ENCODE measurements at places on chromosomes 7 and 10. TPM values are rescaled to one million over a fixed set of nuclear protein-coding genes. Genes with fewer than 3 reads are reported as not detected.

- DNase-seq = no peak
Measured at GRCh38 chr7:155594163-155594732, 47.9 kb upstream of the CNPY1 start.

DNA sequence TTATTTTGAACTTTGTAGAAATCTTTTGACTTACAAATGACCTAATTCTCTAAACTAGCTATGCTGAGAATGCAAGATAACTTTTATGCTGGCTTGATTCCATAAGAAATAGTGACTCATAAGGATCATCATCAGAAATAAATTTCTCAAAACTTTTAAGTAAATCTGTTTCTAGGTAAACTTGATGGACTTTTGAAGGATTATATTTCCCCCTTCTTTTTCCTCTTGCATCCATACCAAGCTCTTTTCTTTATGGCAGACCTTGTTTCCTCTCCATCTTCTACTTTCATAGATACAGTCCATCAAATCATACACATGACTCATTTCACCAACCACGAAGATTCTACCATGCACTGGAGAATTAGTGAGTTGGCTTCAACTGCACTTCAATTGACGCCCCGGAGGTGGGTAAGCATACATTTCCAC is 336.3 kb downstream of the KCNMA1 start:
- peak; percentile 79 for DNase-seq

- peak; percentile 28 for DNase-seq
Measured at GRCh38 chr7:121187676-121188075, 141.1 kb upstream of the WNT16 start.

DNA sequence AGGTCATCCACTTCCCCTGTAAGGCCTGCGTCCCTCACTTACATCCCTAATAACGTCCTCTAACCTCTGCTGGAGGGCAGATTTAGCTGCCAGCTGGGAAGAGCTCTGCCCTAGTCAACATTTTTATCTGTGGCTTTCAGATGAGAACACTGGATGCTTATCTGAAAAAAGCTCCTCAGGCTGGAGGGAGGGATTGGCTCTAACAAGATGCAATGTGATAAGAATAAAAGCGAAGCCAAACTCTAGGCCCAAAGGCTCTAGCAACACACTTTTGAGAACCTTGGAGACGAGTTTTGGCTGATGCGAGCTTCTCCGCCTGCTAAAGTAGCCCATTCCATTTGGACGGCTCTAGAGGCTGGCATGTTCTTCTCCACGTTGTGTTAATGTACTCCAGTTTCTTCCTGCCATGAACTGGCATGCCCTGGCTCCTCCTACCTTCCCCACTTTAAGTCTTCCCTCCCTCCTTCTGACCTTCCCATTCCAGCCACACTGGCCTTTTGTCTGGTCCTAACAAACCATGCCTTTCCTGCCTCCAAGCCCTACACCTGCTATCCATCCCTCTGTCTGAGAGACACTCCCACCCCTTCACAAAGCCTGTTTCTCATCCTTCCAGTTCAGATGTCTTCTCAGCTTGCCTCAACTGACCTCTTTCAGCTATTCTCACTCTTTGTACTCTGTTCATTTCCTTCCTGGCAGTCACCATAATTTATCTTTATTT is 62.5 kb upstream of the ATRNL1 start:
- DNase-seq = peak; percentile 14

- DNase-seq = no peak
Measured at GRCh38 chr7:52726493-52726892, 308.9 kb upstream of the POM121L12 start.

CDH23 gene
- total RNA-seq = 0.25 TPM

TMEM229A gene
- total RNA-seq = 3.8 TPM

HIP1 gene
- total RNA-seq = 10.5 TPM

Measured in fibroblast of the aortic adventitia (primary cell).